ENCODE measurements at places on chromosomes 5 and 9. TPM values are rescaled to one million over a fixed set of nuclear protein-coding genes. Genes with fewer than 3 reads are reported as not detected.

Gene HOMER1
- total RNA-seq, result 5.8 TPM

Gene PKD2L2
- total RNA-seq, result not detected

Gene PRLR
- 3.2 TPM for total RNA-seq

Gene ACSL6
- under 0.01 TPM for total RNA-seq

Gene RANBP17
- 3.0 TPM for total RNA-seq

Gene HTR4
- not detected for total RNA-seq

Gene SLC28A3
- 0.49 TPM for total RNA-seq

Gene NUP188
- 42.6 TPM for total RNA-seq

Gene MTMR12
- 19.8 TPM for total RNA-seq

Gene PFN3
- not detected for total RNA-seq

Gene SPEF2
- total RNA-seq, result 5.5 TPM

Gene GPBP1
- 50.9 TPM for total RNA-seq

Gene OGN
- total RNA-seq, result 2.1 TPM

Gene PDGFRB
- total RNA-seq, result 543 TPM

Gene PAPPA
- total RNA-seq, result 165 TPM

Gene NR5A1
- total RNA-seq, result not detected

Gene PLEKHG4B
- total RNA-seq, result 0.36 TPM

Gene CHSY3
- 14.9 TPM for total RNA-seq

Gene RGS14
- 0.49 TPM for total RNA-seq

Gene INIP
- 14.3 TPM for total RNA-seq

Gene GABRB2
- under 0.01 TPM for total RNA-seq

Gene LMNB1
- total RNA-seq, result 9.9 TPM

Gene FGFR4
- 1.3 TPM for total RNA-seq

Gene PHF24
- total RNA-seq, result under 0.01 TPM

Gene WHRN
- 2.2 TPM for total RNA-seq

Gene FGD3
- total RNA-seq, result 0.16 TPM

Gene GEMIN5
- 21.6 TPM for total RNA-seq

Gene PCA3
- total RNA-seq, result not detected

Gene SPATA31E1
- total RNA-seq, result not detected

Gene AK8
- 0.85 TPM for total RNA-seq

Gene ARL10
- total RNA-seq, result 14.9 TPM

Gene IL3
- not detected for total RNA-seq

Gene C5
- total RNA-seq, result 2.4 TPM

Gene KCNT1
- not detected for total RNA-seq

Gene QRFP
- total RNA-seq, result not detected

Gene HTR1A
- total RNA-seq, result not detected

Gene IFNA2
- total RNA-seq, result not detected

Gene ARSI
- total RNA-seq, result 12.0 TPM

Gene CDH9
- not detected for total RNA-seq

Gene CYSRT1
- 0.32 TPM for total RNA-seq

Gene HAVCR1
- not detected for total RNA-seq

Gene SNCB
- not detected for total RNA-seq

Gene ADGRV1
- total RNA-seq, result 0.24 TPM

Gene IL5
- total RNA-seq, result not detected

Gene WDR70
- 22.1 TPM for total RNA-seq

Gene PPP1R26
- total RNA-seq, result 10.1 TPM

Gene ANGPTL2
- total RNA-seq, result 93.9 TPM

Gene GOLM1
- 41.5 TPM for total RNA-seq

Gene MARCOL
- not detected for total RNA-seq

Gene C1QTNF3
- 1.8 TPM for total RNA-seq

Gene LCN15
- total RNA-seq, result not detected

Gene PCDHB10
- 0.81 TPM for total RNA-seq

Gene ABO
- total RNA-seq, result not detected

Gene GGTA1
- not detected for total RNA-seq

Gene IPO11
- total RNA-seq, result 18.3 TPM

Gene ZNF608
- total RNA-seq, result 31.0 TPM

Gene RABL6
- 85.7 TPM for total RNA-seq

Gene KLHL3
- total RNA-seq, result 0.73 TPM
